ENCODE measurements at places on chromosomes 2 and 18.

DNA sequence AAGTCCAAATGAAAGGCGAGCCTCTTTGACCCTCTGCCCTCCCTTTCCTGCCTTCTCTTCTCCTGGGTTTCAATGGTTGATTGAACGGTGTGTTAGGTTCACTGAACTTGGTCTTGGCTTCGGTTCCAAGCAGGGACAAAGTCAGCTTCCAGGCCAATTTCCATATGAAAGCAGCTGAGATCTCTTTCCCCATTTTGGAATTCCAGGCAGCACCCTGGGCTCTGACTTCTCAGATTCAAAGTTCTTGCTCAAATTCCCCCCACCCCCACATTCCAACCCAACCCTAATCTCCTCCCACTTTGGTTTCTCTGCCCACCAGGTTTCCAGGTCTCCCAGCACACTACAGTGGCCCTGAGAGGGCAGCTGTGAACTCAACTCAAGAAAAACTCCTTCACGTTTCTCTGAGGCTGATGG is 231.0 kb downstream of the INSIG2 start:
- no peak for DNase-seq

DNA sequence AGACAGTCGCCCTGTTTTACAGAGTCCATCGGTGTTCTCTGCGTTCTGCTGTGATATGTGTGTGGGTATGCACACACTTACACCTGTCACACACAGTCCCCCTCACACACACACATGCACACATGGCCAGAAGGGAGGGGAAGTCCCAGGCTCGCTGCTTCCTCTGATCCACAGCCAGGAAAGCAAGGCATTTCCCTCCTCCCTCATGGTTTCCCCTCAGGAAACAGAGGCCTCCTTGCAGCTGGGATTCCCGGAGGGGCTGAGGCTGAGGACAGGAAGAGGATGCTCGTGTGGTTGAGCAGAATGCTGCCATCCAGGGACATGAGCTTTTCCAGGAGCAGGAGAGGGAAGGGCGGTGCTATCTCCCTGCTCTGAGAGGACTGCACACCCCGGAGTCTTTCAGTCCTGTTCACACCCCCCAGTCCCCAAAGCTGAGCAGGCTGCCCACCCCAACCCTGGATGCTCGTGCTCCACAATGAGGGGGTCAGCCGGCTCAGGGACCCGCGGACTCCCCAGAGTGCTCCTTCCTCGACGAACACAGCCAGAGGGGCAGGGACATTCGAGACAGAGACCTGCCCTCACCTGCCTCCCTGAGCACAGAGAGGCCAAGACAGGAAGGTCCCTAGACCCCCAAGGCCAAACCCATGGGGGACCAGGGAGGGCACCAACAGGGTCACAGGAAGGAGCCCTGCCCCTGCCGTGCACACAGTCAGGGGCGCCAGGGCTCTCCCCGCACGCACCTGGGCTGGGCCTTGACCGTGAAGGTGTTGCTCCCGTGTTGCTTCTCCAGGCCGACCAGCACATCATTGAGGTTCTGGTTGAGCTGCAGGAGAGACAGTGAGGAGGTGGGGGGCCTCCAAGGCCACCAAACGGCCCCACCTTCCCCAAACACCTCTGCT is 45.3 kb downstream of the BIN1 start:
- DNase-seq: no peak

- no peak for DNase-seq
Measured at GRCh38 chr2:18123211-18123570, 244.7 kb downstream of the KCNS3 start.

DNA sequence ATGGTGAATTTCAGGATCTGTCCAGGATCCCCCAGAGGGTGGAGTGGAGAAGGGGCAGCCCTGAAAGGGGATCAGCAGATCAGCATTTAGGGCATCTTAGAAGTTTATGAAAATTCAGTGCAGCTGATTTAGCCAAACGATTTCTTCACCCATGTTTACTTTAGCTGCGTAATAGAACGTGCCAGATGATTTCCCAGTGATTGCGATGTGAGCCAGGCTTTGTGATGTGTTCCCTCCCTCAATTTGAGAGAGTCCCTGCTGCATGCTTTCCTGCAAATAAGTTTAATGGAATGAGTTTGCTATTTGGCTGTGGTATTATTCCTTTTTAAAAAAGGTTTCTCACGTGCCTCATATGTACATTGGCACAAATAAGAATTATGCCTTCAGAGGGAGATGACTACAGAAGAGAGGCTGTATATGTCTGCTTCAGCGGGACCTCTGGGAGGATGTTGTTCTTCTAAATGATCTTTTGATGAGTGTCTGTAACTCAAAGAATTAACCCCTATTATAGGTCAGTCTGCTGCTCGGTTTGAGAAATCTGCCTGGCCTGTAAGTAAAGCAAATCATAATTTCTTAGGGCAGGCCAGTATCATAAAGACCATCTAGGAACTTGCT is 111.9 kb downstream of the MRO start:
- no peak for DNase-seq

GRCh38 chr2:239197146-239197545 is 203.7 kb downstream of the HDAC4 start:
- no peak for DNase-seq

DNA sequence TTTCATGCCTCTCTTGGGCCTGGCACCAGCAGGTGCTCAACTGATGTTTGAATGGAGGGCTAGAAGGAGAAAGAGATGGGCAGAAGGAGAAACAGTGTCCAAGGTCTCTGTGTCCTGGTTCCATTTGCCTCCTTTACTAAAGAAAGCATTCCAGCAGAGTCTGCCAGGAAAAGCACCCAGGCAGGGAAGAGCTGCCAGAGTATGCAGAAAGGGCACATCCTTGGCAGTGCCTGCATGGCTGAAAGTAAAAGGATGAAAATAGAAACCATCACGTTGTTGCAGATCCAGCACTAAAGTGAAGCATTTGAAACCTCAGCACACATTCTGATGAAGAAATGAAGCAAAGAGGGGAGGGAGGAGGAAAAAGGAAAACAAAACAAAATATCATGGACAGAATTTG is 142.2 kb downstream of the ESCO1 start:
- no peak for DNase-seq

GRCh38 chr2:71129114-71129901 is 721 bp downstream of the MCEE start:
- no peak for DNase-seq

DNA sequence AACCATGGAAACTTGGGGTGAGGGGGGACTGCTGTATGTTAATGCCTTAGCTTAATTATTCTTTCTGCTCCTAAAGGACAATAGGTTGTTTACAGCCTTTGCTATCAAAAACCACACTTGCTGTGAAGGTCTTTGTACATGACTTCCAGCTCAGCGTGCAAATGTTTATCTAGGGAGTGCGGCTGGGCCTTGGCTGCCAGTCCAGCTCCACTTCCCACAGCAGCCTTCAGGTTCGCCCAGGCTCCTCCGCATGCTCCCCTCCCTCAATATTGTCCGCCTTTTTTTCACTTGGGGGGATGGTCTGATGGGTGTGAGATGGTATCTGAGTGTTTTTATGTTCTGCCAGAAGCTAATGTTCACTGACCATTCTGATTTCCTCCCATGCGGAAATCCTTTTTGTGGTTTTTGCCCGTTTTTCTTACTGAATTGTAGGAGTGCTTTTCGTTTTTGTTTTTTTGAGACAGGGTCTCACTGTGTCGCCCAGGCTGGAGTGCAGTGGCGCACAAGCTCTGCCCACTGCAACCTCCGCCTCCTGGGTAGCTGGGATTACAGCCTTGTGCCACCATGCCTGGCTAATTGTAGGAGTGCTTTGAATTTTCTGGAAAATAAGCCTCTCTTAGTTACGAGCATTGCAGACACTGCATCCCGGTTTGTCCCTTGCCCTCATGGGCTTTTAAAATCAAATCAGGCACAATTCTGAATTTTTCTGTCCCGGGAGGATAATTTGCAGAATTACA is 28.8 kb downstream of the SH3BP4 start:
- DNase-seq: no peak

GRCh38 chr18:46155641-46156051 is 51.5 kb downstream of the HAUS1 start:
- DNase-seq: peak; percentile 37

DNA sequence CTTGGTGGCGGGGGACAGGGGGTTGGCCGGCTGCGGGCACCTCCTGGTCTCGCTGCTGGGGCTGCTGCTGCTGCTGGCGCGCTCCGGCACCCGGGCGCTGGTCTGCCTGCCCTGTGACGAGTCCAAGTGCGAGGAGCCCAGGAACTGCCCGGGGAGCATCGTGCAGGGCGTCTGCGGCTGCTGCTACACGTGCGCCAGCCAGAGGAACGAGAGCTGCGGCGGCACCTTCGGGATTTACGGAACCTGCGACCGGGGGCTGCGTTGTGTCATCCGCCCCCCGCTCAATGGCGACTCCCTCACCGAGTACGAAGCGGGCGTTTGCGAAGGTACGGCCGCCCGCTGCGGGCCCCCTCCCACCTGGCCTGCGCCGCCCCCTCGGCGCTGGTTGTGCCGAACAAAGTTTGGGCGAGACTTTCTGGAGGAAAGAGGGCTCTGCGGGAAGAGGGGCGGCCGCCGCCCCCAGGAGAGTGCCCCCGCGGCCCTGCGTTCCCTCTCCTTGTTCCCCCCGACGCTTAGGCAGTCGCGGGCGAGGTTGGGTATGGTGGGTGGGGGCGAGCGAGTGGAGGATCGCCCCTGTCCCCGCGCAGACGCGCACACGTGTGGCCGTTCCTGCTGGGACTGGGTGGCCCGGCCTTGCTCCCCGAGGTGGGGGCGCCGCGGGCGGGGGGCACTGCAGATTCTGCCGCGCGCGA is 866 bp downstream of the CRIM1 start:
- DNase-seq: peak; percentile 39

DNA sequence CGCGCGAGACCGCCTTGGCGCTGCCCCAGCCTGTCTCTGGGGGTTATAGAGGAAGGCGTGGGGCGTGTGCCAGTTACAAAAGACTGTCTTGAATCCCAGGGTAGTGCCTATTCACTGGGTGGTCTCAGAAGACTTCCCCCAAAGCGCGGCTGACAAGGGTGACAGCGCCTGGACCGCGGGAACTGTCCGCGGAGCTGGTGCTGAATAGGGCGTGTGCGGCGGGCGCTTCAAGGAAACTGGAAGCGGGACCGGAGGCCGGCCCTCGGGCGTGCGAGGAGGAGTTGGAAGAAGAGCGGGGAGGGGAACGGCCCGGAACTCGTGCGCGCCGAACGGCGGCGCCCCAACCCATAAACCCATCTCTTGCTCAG is 2.3 kb downstream of the EGR4 start:
- DNase-seq: peak; percentile 61
